Aorta (tissue), 5 donors: ENCODE measurements at places on chromosomes 1 and 21.

DNA sequence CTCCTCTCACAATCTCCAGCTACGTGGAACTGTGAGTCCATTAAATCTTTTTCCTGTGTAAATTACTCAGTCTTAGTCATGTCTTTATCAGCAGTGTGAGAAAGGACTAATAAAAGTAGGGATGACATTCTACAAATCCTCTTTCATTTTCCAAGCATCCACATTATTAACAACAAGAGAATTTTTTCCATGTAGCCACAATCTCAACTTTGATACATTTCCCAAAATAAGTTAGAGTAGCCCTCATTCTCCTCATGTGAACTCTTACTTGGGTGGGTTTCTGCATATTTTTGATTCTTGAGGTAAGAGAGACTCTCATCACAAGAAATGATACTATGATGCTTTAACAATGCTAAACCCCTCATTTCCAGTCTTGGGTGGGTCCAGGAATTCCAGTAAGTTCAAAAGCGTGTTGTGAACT is 52.8 kb downstream of the TNFSF18 start:
- no peak overlapping the region for H3K4me3 ChIP-seq
- no peaks in the 10 kb centered on the region for H3K4me1 ChIP-seq
- H3K27me3 ChIP-seq, result no peaks in the 10 kb centered on the region
- no peaks in the 10 kb centered on the region for H3K36me3 ChIP-seq
- no peak for DNase-seq
- H3K27ac ChIP-seq, result no peak overlapping the region

DNA sequence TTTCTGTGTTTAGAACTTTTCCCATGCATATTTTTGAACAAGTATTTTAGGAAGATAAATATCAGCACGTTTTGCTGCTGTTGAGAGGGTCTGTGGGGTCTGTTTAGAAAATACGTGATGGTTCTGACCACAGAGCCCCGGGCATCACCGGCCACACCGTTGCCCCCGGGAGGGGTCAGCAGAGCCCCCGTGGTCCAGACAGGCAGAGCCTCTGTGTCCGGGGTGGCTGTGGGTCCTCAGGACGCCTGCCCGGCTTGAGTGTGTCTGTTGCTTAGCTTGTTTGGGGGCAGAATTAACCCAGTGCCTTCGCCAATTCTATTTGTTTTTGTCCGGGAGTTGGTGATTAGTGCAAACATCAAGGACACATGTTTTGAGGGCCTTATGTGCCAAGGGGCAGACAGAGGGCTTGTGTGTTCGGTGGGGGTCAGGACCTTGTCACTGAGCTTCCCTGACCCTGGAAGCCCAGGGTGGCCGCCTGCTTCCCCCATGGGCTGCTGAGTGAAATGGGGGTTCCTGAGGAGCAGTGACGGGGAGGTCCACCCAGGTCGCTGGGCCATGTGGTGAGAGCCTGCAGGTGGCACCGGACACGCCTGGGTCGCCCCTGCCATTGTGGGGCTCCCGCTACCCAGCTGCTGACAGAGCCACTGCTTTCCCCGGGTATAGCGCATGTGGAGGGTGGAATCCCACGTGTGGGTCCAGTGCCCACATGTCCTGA is 122.2 kb downstream of the SIK1 start:
- no peaks in the 10 kb centered on the region for H3K36me3 ChIP-seq
- peak; percentile 35 for DNase-seq
- H3K4me3 ChIP-seq, result no peak overlapping the region
- no peak overlapping the region for H3K27ac ChIP-seq

- H3K27me3 ChIP-seq, result no peaks in the 10 kb centered on the region
- no peak for DNase-seq
- H3K36me3 ChIP-seq, result no peaks in the 10 kb centered on the region
- no peaks in the 10 kb centered on the region for H3K4me1 ChIP-seq
- no peak overlapping the region for H3K4me3 ChIP-seq
Observed at GRCh38 chr1:40079774-40080400, 17.2 kb downstream of the PPT1 start.

DNA sequence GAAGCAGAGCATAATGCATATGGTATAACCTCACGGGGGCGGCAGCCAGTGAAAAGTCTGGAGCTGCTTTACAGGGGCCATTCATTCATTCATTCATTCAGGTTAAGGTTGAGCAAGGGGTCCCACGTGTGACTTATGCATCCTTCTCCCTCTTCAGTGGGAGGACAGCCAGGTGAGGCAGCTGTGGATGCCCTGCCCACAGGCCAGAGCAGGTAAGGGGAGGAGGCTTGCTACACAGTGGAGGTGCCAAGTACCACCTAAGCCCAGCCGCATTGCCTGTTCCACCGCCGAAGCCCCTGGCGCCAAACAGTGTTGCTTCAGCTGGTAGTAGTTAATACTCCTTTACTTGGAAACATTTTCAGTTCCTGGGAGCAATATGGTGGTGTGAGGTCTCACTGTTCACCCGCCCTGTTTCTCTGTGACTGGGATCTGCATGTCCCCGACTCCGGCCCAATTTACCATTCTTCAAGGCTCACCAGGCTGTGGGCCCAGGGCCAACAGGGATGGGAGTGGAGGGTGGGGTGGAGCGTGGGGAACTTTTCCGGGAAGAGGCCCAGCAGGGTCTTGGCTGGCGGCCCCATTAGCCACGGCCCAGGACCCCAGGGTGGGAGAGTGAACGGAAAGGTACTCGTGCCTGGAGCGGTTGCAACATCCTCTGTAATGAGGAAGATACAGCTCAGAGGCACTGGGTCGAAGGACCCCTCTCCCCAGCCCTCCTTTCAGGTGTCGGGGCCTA is 722 bp upstream of the PODN start:
- H3K27me3 ChIP-seq, result no peaks in the 10 kb centered on the region
- peak overlapping the region; percentile 64 for H3K4me3 ChIP-seq
- H3K27ac ChIP-seq, result no peak overlapping the region
- H3K4me1 ChIP-seq, result no peaks in the 10 kb centered on the region
- H3K36me3 ChIP-seq, result no peaks in the 10 kb centered on the region

GRCh38 chr1:62232871-62233278 is 38.2 kb downstream of the L1TD1 start:
- H3K27me3 ChIP-seq, result no peaks in the 10 kb centered on the region
- H3K4me3 ChIP-seq, result no peak overlapping the region
- DNase-seq, result no peak
- H3K27ac ChIP-seq, result no peak overlapping the region

DNA sequence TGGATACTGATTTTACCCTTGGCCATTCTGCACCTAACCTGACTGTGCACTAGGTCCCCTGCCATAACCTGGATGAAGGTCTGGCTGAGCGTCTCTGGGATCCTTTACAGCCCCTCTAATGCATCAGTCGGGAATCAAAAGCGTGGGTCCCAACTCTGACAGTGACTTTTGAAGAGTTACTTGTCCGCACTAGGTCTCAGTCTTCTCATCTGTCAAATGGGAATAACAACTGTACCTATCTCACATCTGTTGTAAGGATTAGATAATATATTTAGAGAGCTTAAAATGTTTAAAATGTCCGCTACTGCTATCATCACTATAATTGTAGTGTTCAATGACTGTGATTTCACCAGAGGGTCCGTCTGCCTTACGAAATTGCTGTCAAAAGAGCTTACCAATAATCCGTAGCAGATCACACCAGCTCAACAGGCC is 746 bp downstream of the TADA1 start:
- no peak for DNase-seq
- H3K4me3 ChIP-seq, result peak overlapping the region; percentile 52
- H3K36me3 ChIP-seq, result no peaks in the 10 kb centered on the region
- H3K27ac ChIP-seq, result no peak overlapping the region
- H3K27me3 ChIP-seq, result no peaks in the 10 kb centered on the region
- no peaks in the 10 kb centered on the region for H3K4me1 ChIP-seq

DNA sequence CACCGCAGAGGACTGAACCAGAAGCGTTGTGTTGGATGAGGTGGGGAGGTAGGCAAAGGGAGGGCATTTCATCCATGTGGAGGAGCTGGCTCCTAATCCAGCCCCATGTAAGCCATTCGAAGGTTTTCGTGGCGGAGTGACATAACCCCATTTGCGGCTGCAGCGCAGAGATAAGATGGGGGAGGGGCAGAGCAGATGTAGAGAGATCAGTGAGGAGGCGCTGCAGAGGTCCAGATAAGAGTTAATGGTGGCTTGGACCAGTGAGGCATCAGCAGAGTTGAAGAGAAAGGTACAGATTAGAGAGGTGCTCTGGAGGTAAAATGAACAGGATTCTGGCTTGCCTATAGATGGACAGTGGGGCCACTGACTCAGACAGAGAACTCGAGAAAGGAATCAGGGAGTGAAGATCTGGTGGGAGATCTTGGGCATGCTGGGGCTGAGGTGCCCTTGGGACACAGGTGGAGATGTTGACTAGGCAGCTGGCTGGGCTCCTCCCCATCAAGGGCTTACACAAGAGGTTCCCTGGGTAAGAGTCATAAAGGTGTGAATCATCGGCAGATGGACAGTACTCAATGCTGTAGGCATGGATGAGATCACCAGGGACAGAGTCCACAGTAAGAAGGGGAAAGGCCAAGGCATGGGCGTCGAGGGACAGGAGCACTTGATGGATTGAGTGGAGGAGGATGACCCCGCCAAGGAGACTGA is 7.8 kb upstream of the PTPRF start:
- no peaks in the 10 kb centered on the region for H3K36me3 ChIP-seq
- DNase-seq, result peak; percentile 39
- no peaks in the 10 kb centered on the region for H3K27me3 ChIP-seq
- no peak overlapping the region for H3K27ac ChIP-seq
- H3K4me3 ChIP-seq, result no peak overlapping the region
- no peaks in the 10 kb centered on the region for H3K4me1 ChIP-seq

DNA sequence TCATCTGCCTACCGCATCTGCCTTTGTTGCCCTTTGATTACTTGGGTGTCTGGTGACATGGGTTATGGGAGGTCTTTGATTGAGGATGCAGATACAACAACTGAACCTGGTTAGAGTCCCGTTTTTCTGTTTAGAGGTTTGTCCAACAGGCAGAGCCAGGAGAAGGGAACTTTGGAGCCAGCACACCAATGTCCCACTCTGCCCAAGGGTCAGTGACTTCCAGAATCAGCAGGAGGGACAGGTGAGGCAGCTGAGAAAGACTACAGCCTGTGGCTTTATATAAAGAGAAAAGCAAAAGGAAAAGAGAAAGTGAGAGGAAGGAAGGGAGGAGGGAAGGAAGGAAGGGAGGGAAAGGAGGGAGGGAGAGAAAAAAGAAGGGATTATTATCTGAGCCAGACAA is 101.5 kb upstream of the ZNF644 start:
- H3K27ac ChIP-seq, result no peak overlapping the region
- H3K4me3 ChIP-seq, result no peak overlapping the region
- no peaks in the 10 kb centered on the region for H3K27me3 ChIP-seq
- H3K4me1 ChIP-seq, result no peaks in the 10 kb centered on the region
- H3K36me3 ChIP-seq, result no peaks in the 10 kb centered on the region

DNA sequence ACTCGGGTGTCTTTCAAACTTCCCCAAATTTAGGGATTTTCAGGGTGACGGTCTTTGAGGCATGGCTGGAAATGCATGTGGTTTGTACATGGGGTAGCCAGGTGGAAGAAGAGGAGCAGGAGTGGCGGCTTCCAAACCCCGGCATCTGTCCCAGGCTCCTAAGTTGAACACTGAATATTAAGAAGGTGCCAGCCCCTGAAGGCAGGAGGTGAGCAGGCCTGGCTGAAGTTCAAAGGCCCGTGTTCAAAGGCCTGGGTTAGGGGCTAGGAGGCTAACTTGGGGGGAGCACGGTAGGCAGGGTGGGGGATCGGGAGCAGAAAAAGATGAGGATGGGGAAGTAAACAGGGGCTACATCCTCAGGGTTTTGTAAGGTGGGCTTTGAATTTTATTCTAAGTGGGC is 42.8 kb downstream of the ELK4 start:
- H3K27me3 ChIP-seq, result no peaks in the 10 kb centered on the region
- H3K4me3 ChIP-seq, result no peak overlapping the region
- no peaks in the 10 kb centered on the region for H3K36me3 ChIP-seq

DNA sequence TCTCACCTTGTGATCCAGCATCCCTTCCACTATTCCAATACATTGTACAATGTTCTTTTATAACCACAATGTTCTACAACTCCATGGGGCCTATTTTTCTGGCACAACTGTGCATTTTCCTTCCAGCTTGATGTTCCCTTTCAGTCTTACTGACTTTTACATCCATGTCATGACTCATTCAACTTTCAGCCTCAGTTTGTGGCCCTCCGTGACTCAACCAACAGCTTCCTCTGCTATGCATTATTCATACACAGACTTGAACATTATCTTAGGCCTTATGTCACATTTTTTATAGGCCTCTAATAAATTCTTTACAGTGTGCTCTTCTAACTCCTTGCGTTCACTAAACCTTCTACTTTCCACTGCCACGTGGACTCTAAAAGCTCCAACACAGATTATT is 119.4 kb upstream of the PRMT6 start:
- no peak for DNase-seq
- H3K36me3 ChIP-seq, result no peaks in the 10 kb centered on the region
- H3K27ac ChIP-seq, result no peak overlapping the region
- no peaks in the 10 kb centered on the region for H3K4me1 ChIP-seq

DNA sequence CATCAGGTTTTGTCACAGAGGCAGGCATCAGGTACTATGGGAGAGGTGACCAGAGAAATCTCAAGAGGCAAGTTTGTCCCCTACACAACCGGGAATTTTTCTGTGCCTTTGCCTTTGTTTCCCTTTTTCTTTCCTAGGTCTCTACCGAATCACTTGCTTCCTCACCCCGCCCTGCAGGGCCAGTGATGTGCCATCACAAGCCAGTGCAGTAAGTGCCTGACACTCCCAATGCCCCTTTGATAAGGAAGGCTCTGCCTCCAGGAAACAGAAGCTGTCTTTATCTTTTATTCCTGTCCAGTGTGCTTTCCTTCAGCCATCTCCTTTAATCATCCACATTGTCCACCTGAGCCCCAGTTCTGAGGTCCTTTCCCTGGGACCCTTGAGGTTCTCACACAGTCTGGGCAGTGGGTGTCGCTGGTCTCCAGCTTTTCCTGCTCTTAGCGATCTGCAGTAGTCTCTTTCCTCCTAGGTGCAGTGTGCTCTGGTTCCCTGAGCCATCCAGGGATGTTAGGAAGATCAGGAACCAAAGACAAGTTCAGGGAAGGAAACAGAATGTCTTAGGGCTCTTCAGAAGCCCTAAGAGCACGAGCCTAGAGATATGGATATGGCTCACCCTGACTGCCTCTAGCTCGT is 36.6 kb downstream of the GJA5 start:
- no peak overlapping the region for H3K4me3 ChIP-seq
- H3K27ac ChIP-seq, result no peak overlapping the region
- H3K36me3 ChIP-seq, result no peaks in the 10 kb centered on the region
- H3K4me1 ChIP-seq, result no peaks in the 10 kb centered on the region

- peak; percentile 48 for DNase-seq
- no peaks in the 10 kb centered on the region for H3K27me3 ChIP-seq
- H3K27ac ChIP-seq, result no peak overlapping the region
- no peaks in the 10 kb centered on the region for H3K4me1 ChIP-seq
- no peaks in the 10 kb centered on the region for H3K36me3 ChIP-seq
- no peak overlapping the region for H3K4me3 ChIP-seq
Observed at GRCh38 chr1:154736841-154737240, 128.9 kb upstream of the ADAR start.
